Endodermal cell (in vitro differentiated cells): ENCODE measurements at places on chromosomes 6 and 20.

GRCh38 chr6:158445426-158446085 lies 114.3 kb upstream of the TMEM181 start:
- DNase-seq: no peak

DNA sequence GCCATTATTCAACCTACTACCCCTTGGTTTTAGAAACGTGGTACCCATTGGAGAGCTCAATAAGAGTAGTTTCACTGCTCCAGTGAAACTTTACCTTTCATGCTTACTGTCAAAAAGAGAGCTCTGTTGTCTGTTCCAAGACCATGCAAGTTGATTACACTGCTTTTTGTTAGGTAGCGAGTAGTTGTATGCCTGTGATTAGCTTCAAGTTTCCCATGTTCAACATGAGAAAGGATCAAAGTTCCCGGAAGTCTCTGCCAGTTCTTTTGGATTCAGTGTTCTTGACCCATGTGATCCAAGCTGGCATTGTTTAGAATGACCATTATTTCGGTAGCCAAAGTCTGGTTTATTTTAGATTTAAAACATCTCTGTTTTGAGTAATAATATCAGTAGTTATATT lies 107.1 kb downstream of the ZFAND3 start:
- no peak for DNase-seq

DNA sequence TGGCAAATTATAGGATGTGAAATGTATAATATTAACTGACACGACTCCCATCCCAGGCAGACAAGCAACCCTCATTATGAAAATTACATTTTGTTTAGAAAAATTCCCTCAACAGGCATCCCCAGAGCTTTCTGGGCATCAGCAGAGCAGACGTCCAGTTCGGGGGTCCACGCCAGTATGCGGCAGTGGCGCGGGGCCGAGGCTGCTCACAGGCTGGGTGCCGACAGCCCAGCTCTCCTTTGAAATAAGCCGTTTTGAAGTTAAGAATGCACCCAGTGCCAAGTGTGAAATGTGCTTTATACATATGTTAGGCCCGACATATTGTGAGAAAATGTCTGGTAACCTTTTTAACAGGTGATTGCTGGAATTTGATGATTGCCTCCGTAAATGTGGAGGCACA lies 50.4 kb downstream of the RPP40 start:
- no peak for DNase-seq

GRCh38 chr6:89410788-89411144 lies 1.3 kb downstream of the RRAGD start:
- no peak for DNase-seq

- no peak for DNase-seq
Observed at GRCh38 chr6:26300043-26300331, 65.0 kb upstream of the BTN3A2 start.

GRCh38 chr6:99885051-99885450 lies 109.0 kb downstream of the MCHR2 start:
- no peak for DNase-seq

GRCh38 chr6:85462673-85463072 lies 12.8 kb downstream of the NT5E start:
- no peak for DNase-seq
